T-helper 9 cell (primary cell): ENCODE measurements at places on chromosomes 13 and 19.

GRCh38 chr13:62964522-62964921 lies 1548.9 kb upstream of the PCDH20 start:
- no peak for DNase-seq

GRCh38 chr13:84810781-84811180 lies 928.5 kb upstream of the SLITRK1 start:
- no peak for DNase-seq

- peak; percentile 61 for DNase-seq
Measured at GRCh38 chr19:3163230-3163886, 15.2 kb upstream of the S1PR4 start.

GRCh38 chr19:19579533-19580361 lies 38.7 kb downstream of the PBX4 start:
- no peak for DNase-seq

DNA sequence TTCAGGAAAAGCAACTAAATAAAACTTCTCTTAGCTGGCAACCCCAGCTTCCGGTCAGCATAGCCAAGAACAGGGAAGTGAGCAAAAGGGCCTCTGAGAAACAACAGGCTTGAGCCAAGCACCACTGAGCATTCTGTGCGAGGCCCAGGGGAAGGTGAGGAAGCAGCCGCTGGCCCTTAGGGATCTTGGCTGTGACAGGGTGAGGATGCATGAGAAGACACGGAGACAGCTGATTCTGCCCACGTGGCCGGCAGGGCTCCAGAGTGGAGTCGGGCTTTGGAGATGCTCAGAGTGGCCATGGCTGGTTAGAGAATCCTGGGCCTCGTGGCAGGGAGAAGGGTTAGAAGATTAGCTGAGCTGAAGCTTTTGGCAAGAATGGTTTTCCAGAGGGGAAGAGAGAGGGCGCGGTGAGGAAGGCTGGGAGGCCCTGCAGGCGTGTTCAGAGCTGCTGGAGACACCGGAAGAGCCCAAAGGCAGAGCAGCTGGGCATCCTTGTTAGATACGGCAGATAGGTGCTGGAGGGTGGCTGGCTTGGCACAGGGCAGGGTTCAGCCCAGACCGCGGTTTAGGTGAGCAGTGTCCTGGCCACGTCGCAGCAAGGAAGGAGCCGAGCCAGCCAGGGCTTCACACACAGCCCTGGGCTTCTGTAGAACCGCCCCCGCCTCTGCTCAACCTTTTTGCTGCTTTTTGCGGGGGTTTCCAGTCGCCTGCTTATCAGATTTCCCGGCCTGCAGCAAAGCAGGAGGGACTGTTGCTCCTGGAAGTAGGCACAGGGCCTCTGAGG lies 17.3 kb downstream of the UPF1 start:
- no peak for DNase-seq

DNA sequence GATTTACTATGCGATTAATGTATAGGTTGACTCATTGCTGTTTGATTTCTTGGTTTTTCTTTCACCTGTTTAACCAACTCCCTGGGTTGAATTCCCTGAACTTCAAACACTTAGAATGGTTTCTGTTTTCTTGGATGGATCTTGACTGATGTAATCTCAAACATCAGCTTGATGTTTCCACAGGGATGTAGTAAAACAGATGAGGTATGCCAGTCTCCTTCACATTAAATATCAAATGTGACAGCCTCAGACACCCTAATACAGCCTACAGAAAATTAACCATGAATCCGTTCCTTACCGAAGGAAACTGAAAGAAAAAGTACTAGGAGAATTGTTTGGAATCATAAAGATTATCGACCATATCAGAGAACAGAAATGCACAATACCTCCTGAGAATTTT lies 631.2 kb downstream of the GPC5 start:
- DNase-seq, result no peak

DNA sequence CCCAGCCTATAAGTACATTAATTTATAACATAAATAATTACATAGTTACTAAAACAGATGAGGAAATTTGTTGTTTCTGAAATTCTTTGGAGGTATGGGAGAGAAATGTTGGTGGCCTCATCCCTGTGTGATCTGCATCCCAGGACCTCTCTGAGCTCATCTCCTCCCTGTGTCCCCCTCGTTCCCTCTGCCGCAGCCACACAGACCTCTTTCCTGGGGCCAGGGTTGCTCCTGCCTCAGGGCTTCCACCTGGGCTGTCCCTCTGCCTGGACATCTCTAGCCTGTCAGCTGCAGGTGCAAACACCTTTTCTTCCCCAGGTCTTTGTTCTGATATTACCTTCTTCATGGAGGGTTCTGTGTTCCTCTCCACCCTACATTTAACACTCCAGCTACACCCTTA lies 3.9 kb downstream of the ZNF766 start:
- no peak for DNase-seq

DNA sequence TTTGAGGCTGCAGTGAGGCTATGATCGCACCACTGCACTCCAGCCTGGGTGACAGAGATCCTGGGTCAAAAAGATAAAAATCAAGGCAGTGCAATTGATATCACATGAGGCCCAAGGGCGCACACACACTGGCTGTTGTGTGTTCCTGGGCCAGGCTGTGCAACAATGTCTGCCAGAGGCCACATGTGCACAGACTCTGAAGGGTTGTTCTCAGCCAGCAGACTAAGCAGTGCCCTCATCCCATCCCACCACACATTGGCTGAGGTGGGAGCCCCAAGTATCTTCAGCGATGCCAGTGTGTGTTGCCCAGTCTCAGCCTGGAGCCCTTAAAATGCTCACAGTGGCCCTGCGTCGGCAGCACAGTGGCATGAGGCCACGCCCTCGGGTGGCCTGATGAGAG lies 12.6 kb downstream of the PEX11G start:
- DNase-seq, result no peak

DNA sequence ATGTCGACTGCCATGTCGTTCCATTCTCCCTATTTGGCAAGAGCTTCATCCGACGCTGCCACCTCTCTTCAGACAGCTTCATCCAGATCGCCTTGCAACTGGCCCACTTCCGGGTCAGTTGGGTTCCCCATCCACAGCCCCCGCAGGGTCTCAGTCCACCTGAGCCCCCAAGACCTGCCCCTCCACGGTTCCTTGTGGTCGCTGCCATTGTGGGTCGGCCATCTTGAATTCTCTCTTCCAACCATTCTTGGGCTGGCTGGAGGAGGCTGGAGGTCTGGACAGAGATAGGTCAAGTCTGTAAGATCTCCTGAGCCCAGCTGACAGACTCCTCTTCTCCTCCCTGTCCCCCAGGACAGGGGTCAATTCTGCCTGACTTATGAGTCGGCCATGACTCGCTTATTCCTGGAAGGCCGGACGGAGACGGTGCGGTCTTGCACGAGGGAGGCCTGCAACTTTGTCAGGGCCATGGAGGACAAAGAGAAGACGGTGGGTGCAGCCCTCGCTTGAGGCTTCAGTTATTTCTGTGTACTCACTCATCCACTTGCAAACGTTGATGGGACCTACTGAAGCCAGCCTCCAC lies 19.5 kb downstream of the CPT1C start:
- no peak for DNase-seq

GRCh38 chr19:719636-720344 lies 11.1 kb downstream of the PALM start:
- DNase-seq, result no peak

DNA sequence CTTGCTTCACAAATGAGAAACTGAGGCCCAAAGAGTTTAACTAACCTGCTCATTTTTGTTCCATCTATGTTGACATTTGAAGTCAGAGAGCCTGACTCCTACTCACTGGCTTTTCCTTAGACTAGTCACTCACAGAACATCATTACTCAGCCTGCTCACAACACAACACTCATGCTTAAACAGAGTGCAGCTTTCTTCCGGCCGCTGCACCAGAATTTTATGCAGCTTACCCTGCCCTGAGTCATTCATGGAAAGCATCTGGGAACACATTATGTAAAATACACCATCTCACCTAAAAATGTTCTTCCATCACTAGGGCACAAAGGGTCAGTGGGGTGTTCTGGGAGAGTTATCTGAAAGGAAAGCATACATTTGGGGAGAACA lies 303.4 kb downstream of the SPRY2 start:
- no peak for DNase-seq

DNA sequence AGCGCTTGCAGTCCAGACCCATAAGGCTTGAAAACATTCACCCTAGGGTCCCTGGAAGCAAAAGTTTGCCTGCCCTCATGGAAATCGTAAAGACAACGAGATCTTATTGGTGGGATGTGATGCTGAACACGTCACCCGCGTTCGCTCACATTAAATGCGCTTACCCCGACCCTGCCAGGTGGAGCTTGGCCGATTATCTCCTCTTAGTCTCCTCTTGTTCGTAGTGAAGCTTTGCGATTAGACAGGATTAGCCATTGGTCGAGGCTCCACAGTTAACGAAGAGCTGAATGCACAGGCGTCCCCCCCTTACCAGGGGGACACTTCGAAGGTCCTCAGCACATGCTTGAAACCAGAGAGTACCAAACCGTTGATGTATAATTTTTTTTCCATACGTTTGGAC lies 16.0 kb upstream of the KDM4B start:
- DNase-seq, result no peak

- no peak for DNase-seq
Measured at GRCh38 chr19:46579361-46579879, 21.7 kb upstream of the CALM3 start.

DNA sequence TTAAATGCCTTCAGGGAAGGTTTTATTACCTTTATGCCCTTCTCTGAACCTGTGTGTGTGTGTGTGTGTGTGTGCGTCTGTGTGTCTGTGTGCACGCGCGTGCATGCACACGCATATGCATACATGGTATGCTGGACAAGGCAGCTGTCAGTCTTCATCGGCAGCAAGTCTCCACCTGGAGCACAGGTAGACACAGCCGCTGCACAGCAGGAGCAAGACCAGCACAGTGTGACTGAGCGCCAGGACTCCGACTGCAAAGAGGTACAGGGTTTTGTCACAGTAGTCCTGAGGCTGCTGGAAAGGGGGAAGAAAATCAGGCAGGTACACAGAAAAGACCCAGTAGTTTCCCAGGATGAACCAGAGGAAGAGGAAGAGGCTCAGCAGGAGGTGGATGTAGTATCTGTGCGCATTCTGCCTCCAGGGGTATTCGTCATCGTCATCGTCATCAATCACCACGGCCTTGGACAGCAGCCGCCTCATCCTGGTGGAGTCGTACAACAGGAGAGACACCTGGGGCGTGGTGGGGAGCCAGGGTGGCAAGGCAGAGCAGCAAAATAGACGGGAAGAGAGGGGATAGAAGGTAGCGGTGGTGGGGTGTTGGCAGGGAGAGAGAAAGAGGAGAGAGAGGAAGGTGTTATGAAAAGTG lies 12.8 kb upstream of the DHRS12 start:
- no peak for DNase-seq

GRCh38 chr13:20142927-20143480 lies 17.8 kb downstream of the GJA3 start:
- DNase-seq, result no peak

- no peak for DNase-seq
Measured at GRCh38 chr13:22126433-22127021, 455.7 kb downstream of the FGF9 start.

DNA sequence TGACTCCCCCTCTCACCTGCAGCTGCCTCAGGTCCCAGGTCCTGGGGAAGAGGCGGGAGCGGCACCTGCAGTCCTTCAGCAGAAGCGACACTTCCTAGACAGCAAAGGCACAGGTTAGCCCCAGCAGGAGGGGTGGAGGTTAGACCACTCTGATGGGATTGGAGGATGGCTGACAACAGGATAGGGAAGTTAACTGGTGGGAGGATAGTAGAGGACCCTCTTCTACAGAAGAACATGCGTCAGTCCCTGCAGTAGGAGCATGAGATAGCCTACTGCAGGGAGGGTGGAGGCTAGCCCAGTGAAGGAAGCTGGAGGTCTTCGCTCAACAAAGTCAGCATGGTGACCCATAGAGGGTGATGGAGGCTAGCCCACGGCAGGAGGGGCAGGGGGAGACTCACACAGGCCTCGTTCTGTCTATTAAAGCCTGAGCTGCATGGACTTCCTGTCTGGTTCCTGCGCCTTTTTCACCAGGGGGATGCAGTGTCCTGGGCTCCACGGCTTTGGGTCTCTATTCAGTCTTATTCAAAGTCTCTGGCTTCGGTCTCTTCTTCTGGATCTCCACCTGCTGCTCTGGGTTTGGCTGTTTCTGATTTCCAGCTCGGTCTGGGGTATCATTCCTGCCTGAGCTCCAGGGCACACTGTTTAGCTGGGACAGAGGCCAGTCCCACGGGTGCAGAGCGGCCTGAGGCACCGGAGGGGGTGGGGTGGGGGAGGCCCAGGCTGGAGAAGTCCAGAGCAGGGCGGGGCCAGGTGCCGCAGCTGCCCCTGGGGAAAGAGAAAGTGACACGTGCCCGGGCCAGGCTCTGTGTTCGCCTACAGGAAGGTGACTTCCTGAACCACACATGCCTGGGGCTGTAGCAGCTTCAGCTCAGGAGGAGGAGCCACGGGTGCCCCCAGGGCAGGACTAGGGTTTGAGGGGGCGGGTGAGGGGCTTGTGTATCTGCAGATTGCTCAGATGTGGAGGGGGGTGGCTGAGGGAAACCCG lies 7.3 kb downstream of the IFNL3 start:
- DNase-seq, result peak; percentile 6

DNA sequence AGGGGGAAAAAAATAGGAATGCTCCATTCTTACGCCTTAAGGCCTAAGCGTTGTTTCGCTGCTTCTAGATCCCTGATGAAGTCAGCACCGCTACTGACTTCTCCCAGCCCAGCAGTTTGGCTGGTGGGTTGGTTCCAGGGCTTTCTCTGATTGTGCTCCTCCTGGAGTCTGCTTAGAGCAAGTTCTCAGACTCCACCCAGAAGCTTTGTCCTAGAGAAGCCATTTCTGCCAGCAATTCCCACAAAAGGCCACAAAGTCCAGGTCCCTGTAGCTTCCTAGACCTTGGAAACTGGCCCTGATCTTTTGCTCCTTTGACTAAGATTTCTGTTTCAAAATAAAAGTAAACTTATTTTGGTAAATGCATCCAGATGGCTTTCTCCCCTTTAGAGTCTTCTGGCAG lies 65.4 kb downstream of the KCTD12 start:
- DNase-seq, result no peak

GRCh38 chr19:18683109-18683957 lies at the start of gene CRTC1:
CRTC1 (plus strand) TSS chr19:18683680; CDS start chr19:18683703, 23 bp downstream.
- peak; percentile 92 for DNase-seq

DNA sequence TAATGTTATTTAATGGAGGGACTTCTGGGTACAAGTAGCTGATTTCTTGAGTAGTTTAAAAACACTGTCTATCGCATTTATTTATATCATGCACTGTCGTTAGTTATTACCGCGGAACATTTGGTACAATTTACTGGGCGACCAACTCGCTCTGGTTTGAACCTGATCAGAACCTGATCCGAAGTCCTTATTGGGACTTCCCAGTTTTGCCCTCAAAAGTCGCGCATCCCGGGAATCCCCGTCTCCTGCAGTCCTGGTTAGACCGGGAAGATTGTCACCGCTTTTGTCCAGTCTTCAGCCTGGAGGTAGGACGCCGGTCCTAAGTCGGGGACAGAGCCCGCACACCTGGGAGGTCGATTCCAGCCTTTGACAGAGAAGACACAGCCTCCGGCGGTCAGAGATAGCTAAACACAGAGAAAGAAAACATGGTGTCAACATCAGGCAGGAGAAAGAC lies 694 bp downstream of the CLN5 start:
- no peak for DNase-seq

- no peak for DNase-seq
Measured at GRCh38 chr13:52421216-52421615, 15.2 kb upstream of the THSD1 start.

- DNase-seq, result no peak
Measured at GRCh38 chr19:48613852-48614435, 932 bp downstream of the FAM83E start.

GRCh38 chr13:85799097-85799582 lies at the start of gene SLITRK6:
SLITRK6 (minus strand) TSS chr13:85799419; CDS start chr13:85796508, 2,911 bp downstream.
- no peak for DNase-seq
